ENCODE measurements at places on chromosomes 12 and 14.

GRCh38 chr12:16796168-16796567 is 190.2 kb upstream of the LMO3 start:
- DNase-seq, result no peak

GRCh38 chr12:67593041-67593440 is 55.5 kb upstream of the DYRK2 start:
- DNase-seq, result no peak

DNA sequence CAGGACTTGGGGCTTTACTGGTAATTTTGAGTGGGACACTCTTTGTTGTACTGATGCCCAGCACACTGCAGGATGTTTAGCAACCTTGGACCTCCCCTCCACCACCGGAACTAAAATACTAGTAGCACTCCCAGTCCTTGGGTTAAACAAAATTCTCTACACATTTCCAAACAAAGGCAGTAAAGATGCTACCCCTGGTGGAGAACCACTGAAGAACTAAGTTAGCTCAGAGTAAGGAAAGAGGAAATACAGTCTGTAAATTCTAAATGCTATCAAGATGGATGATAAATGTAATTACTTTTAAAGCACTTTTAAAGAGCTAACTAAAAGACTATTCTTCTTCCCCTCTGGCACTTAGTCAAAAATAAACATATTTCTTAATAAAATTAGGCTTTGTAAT is 64.1 kb downstream of the LRP6 start:
- no peak for DNase-seq

DNA sequence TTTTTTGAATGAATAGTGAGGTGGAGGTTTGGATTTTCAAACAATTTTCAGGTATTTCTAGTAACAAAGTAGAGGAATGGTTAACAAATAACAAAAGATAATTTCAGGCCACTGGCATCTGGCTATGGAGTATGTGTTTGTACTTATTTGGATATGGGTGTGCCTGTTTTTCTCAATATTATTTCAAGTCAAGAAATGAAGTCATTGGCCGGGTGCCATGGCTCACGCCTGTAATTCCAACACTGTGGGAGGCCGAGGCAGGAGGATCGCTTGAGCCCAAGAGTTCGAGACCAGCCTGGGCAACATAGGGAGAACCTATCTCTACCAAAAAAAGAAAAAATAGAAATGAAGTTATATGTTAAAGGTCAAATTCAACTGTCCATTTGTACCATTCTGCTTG is 13.9 kb downstream of the SLC35E3 start:
- no peak for DNase-seq
